Left ventricle myocardium inferior (tissue), 1 donor: ENCODE measurements at places on chromosomes 11 and 22. TPM values are rescaled to one million over a fixed set of nuclear protein-coding genes. Genes with fewer than 3 reads are reported as not detected.

Gene TMPRSS13
- total RNA-seq, result not detected

Gene OR56B4
- total RNA-seq, result not detected

Gene KIAA0930
- total RNA-seq, result 18.6 TPM

Gene OR52N4
- total RNA-seq, result not detected

Gene DRD4
- total RNA-seq, result 0.22 TPM

Gene SPON1
- 9.4 TPM for total RNA-seq

DNA sequence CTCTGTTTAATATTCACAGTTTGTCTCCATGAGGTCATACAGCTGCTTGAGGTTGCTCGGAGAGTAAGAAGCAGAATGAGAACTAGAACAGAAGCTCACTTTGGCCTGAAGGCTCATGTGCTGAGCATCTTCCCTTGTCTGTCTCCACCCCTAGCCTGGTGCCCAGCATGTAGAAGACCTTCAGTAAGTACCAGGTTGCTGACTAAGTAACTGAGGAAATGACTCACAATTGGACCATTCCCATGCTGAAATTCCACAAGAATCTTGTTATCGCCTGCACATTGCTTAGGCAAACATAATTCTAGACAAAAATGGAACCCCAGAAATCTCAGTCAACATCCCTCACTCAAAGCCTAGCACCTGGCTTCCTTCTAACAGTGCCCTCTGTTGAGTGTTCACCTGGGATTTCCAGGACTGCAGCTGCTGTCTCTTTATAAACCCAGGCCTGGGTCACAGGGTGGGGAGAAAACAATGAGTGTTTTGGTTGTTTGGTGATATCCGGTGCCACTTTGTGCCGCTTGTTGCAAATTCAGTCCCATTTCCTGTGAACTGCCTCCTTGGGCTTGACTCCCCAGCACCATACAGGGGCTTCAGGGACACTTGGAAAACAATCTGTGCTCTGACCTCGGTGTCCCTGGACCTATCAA lies 406.8 kb downstream of the ETS1 start:
- no peak for DNase-seq

GRCh38 chr11:90426442-90426841 lies 203.6 kb upstream of the CHORDC1 start:
- no peak for DNase-seq

DNA sequence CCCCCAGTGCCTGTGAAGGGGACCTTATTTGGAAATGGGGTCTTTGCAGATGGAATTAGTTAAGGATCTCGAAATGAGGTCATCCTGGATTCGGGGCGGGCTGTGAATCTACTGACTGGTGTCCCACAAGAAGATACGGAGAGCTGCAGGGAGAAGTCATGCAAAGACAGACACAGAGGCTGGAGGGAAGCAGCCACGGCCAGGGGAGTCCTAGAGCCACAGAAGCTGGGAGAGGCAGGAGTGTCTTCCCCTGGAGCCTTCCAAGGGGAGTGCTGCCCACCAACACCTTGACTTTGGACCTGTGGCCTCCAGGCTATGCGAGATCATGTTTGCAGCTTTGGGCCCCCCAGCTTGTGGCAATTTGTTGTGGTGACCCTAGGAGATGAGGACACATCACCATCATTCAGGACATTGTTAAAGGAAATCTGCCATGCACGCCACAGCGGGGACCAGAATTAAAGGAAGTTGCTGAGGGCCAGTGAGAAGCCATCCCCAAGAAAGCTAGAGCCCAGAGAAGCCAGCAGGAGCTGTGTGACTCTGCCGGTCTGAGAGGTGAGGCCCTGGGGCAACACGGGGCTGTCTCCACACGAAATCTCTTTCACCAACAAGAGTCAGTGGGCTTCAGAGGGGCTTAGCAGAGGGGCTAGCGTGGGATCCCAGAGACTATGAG lies 434.7 kb downstream of the BRD1 start:
- DNase-seq, result no peak

GRCh38 chr11:117345039-117345438 lies 17.4 kb downstream of the CEP164 start:
- no peak for DNase-seq

- no peak for DNase-seq
Observed at GRCh38 chr11:69163842-69164241, 8.1 kb downstream of the SMIM38 start.

DNA sequence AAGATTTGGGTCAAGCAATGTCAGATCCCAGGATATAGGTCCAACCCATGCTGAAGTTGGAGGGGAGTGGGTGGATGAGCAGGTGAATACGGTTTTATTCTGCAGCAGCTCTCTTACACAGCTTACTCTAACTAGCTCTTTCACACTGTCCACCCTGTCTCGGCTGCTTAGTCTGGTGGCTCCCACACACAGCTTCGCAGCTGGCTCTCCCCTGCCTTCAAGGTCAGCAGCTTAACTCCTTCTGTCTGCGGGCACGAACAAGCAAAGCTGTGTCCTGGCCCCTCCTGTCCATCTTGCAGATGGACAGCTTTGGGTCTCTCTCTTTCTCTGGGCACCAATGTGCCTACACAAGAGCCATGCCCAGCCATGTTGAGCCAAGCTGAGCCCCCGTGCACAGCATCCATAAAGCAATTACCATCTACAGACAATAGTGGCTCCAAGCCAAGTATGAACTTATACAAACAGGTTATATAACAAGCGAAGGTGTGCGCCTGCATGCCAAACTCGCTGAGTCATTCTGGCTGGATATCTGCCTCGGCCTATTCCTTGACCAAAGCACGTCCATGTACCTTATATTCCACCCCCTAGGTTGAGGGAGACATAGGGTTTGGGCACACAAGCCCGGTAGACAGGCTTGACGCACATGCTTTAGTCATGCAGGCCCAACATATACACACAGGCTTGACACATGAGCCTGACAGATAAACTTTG lies 1307.8 kb upstream of the RAG2 start:
- DNase-seq, result no peak

DNA sequence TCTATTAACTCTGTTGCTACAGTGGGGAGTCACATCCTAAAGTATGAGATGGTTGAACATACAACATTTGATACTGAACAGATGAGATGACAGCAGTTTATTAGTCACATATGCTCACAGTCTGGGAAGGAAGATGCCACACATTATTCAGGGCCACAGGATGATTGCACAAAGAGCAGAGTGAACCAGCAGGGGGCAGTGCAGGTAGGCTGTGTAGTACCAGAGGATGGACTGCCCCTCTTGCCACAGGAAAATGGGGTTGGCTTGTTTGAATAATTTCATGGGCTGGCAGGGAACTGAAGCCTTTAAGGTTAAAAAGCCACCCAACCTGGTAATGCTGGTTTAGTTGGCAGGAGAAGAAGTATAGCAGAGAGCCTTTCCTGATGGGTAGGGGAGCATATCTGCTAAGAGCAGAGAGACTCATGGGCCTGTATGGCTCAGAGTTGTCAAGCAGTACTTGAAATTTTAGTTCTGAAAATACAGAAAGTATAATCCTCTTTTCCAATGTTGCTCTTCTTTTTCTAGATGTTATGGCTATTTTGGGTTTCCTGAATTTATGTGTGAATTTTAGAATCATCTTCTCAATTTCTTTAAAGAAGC lies 180.4 kb upstream of the B3GAT1 start:
- no peak for DNase-seq

- no peak for DNase-seq
Observed at GRCh38 chr22:36151006-36151595, 9.5 kb downstream of the APOL3 start.

DNA sequence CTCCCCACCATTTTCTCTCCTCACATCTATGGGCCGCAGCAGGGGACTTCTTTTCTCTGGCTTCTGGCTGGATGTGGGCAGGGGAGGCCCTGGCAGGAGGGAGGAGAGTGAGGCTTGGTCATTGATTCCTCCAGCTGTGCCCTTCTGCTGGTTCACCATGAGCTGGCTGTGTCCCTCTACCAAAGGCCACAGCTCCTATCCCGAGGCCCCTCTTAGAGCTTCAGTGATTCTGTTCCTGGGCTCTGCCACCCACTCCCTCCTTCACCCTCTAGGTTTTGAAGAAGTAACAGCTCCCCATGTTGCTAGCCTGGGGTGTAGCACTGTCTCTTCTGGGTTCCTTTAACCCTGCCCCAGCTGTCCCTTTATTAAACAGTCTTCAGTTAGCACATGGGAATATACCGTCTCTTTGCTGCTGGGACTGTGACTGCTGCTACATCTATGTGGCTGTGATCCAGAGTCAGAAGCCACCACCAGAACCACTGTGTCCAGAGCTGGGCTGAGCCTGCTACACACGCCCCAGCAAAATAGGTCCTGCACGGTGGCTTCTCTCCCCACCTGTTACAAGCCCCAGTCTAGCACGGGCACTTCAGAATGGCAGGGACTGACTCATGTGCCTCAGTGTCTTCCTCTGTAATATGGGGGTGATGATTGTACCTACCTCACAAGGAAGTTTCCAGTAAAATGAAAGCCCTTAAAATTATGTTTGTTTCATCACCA lies 578 bp upstream of the PARVG start:
- no peak for DNase-seq

- no peak for DNase-seq
Observed at GRCh38 chr11:129699711-129700304, 115.8 kb upstream of the TMEM45B start.

DNA sequence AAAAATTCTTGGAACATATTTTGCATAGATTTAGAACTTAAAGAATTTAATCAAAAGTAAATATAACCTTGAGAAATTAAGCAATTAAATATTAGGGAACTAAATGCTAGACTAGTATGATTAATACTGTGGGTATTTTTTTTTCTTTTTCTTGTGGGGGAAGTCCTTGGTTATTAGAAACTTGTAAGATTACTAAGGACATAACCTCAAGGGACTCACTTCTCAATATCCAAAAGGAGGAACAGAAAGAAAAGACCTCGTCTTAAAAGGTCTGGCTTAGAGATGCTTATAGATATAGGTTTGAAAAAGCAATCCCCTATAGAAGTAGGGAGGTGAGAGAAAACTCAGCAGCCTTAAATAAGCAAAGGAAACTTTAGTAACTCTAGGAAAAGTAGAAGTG lies 368.5 kb downstream of the INSC start:
- no peak for DNase-seq

GRCh38 chr11:65803797-65804492 lies 17.1 kb downstream of the OVOL1 start:
- no peak for DNase-seq

GRCh38 chr22:44983878-44984482 lies 25.8 kb downstream of the PHF21B start:
- no peak for DNase-seq

DNA sequence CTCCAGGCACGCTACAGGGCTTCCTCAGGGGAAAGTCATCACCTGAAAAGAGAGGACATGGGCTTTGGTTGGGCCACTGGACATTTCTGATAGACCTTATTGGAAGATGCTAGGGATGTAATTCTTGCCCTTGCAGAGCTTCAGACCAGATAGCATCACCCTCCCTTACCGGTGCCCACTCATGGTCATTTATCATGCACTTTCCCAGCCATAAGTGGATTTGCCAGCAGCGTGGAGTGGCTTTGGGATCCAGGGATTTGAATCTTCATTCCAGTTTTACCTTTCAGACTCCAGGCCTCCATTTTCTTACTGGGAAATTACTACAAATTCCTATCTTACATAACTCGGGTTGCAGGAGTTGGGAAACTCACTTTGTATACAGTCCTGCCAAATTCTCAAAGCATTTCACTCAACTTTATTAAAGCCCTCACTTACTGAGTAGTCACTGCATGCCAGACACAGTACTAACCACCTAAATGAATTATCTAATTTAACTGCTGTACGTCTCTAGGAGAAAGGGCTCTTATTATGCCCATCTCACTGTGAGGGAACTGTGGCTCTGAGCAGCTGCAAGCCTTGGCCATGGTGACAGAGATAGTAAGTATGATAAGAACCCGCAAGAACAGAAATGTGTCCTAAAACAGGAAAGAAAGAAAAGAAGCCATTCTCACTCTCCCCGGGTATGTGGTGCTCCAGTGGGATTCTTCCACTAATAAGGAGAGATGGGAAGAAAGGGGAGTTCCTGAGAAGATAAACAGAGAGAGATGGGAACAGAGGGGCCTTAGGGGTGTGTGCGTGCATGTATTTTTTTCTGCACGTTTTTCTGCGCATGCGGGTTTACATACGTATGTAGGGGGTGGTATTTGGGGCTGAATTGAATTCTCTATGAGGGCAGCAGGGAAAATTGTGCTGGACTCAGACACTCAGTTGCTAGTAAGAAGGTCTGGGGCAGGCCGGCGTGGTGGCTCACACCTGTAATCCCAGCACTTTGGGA lies 9.7 kb downstream of the CHRM1 start:
- no peak for DNase-seq

DNA sequence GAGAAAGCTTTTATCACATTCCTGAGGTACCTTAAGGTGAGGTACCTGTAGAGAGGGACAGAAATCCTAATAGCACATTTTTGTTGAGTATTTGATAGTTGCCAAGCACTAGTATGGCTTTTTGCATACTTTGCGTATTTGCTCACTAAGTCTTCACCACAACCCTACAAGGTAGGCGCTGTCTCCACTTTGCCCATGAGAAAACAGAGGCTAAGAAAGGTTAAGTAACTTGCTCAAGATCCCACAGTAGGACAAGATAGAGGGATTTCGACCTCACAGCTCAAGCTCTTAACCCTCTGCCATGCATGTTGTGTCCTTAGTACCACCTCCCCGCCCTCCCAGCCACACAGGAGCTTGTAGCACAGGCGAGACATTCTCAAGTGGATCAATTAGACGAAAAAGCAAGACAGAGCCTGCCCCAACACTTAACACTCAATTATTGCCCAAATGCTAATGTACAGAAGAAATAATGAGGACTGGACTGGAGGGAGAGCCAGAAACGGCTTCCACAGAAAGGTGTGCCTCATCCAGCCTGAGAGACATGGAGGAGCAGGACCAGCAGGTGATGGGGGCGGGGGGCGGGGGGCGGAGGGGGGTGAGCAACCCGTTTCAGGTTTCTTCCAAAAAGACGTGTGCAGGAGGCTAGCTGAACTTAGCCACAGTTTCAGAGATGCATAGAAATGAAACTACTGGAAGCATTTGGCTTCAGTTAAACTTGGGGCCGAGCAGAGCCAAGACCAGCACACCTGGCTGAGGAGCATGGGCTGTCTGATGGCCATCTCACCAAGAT lies 26.7 kb upstream of the CD44 start:
- no peak for DNase-seq

- no peak for DNase-seq
Observed at GRCh38 chr11:26014456-26015115, 317.3 kb upstream of the ANO3 start.

DNA sequence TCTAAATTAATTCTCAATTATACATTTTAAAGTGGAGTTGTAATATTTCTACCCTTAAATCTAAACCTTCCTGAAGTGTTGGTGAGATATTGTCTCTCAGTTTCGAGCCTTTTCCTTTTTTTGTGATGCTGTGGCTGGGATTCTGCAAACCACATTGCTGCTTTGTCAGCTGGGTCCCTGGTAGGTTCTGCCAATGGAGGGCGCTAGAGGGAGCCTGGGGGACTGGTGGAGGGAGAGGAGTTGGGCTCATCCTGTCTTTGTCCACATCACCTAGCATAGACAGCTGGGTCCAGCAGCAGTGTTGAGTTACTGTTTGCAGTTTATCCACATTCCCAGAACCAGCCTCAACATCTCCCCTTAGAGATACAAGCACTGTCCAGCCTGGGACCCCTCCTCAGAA lies 41.0 kb downstream of the TRAF6 start:
- DNase-seq, result no peak

- no peak for DNase-seq
Observed at GRCh38 chr11:19777377-19778102, 64.9 kb downstream of the NAV2 start.
